Fibroblast of the aortic adventitia (primary cell): ENCODE measurements at places on chromosomes 5 and 9.

- no peak for DNase-seq
Measured at GRCh38 chr5:126715765-126716164, 61.2 kb upstream of the LMNB1 start.

DNA sequence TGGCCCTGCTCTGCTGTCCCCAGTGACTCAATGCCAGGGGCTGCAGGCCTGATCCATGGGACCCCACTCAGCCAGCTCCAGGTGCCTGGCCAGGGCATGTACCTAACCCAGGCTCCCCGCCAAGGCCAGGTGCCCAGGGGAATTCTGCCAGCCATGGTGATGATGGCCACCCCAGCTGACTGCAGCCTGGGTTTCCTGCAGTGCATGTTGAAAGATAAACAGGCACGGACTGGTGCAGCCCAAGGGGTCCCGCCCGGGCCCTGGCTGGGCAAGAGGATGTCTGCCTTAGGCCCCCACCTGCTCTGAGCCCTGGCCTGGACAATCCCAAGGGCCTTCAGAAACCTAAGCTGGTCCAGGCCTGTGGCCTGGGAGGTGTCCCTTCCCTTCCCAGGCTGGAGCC lies 1.2 kb downstream of the ABCA2 start:
- no peak for DNase-seq

DNA sequence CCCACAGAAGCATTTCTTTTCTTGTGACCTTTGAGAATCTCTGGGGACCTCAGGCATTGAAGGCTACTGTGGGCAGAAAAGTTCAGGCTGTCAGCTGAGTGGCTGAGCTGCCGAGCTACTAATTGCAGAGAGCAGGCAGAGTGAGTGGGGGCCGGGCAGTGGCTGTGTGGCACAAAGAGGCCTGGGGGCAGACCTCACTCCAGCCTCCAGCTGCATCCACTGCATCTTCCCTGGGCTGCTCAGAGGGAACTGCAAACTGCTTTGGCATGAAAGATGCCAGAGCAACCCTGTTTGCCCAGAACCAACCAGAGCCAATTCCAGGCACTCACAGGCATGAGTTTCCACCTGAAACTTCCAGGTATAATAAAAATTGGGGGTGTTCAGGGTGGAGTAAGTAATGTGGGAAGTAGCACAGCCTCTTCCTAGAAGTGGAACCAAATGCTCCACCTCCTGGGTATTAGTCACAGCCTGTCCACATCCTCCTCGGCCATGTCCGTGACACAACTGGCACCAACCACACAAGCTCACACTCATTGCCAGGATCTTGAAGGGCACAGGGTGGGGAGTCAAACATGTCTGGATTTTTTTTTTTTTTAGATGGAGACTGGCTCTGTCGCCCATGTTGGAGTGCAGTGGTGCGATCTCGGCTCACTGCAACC lies 548.9 kb downstream of the BNC2 start:
- peak; percentile 66 for DNase-seq

DNA sequence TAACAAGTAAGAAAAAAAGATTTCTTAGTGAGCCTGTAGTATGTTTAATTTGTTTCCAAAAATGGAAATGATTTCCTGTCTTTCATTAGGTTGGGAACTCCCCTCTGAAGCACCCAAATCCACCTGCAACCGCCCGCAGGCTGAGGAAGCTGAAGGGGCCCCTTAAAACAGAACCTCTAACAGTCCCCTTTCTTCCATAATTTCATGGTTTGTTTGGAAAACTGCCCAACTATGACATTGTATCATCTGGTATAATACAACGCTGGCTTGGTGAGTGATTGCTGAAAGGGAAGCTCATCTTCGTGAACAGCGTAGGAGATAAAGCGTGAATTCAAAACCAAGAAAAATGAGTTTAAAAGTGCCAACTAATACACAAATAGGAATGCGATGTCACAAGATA lies 215.5 kb downstream of the FSTL4 start:
- no peak for DNase-seq

DNA sequence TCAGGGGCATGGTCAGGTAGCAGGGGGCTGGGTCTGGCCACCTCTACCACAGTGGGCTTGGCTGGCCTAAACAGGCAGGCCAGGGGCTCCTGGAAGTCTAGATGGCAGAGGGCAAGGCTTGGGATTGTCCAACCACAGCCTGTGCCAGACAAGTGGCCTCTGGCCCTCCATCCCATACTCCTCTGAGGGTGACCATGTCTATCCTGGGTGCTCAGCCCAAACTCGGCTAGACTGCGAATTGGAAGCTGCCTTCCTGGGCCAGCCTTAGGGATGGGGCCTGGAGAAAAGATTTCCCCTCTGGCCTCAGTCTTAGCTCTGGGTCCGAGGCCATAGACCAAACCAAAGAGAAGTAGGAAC lies 110.5 kb downstream of the PHF2 start:
- DNase-seq: no peak

GRCh38 chr9:131255676-131256197 lies 20.6 kb downstream of the FAM78A start:
- DNase-seq: no peak

- no peak for DNase-seq
Measured at GRCh38 chr9:74910036-74910435, 22.3 kb upstream of the TRPM6 start.

DNA sequence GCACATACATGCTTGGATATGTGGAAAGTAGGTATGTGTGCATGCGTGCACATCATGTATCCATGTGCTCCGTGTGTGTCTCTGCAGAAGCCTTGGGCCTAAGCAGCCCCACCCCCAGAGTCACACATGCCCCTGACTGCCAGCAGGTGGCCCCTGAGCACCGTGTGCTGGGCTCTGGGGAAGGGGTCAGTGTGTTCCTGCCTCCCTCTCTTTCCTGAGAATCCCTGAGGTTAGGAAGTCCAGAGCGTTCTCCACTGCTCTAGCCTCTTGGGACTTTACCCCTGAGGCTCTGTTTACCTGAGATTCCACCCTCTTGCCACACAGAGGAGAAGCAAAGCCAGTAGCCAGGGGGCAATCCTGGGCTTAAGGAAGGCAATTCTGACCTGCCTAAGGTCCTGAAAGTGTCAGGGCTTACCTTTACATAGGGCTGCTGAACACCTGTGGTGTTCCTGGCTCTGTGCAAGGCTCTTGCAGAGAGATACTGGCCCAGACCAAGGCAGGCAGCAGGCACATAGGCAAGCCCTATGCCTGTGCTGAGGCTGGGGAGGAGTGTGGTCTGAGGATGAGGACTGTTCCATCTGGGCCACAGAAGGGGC lies 207.3 kb downstream of the TMEM38B start:
- no peak for DNase-seq

DNA sequence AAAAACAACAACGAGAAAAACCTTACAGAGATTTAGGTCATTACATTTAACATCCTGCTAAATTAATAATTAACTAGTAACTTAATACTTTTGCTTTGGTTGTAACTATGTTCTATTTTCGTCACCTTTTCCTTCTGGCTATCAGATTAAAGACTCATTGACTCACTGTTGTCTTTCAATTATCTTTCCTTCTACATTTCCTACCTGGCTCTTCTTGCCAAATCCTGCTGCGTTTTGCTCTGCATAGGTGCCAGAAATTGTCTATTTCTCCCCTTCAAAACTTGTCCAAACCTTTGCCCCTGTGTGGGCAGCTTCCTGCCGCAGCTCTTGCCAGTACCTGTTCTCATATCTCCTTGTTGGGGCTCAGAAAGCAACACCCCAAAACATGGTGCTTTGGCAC lies 235.5 kb upstream of the ZNF608 start:
- DNase-seq: no peak

DNA sequence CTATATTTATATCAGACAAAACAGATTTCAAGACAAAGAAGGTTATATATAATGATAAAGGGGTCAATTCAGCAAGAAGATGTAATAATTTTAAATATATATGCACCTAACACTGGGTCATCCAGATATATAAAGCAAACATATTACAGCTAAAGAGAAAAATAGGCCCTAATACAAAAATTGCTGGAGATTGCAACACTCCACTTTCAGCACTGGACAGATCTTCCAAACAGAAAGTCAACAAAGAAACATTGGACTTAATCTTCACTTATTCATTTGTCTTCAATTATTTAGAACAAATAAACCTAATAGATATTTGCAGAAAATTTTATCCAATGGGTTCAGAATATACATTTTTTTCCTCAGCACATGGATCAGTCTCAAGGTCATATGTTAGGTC lies 45.8 kb downstream of the MEIKIN start:
- DNase-seq: peak; percentile 17

DNA sequence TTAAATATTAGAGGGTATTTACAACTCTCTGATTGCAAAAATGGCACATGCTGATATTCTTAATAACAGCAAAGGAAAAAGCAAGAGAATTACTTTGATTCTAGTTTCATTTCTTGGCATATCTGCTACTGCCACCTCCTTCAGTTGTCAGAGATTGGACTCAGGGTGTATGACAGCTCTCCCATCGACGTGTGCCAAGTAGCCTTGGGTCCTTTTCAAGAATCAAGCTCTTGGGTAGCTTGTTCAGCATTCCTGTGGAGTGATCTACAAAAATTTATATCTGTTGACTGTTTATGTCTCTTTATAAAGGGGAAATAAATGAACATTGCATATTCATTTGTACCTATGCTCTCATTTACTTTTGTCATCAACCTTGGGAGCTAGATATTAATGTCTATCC lies 315.6 kb downstream of the PRR16 start:
- DNase-seq: peak; percentile 54

GRCh38 chr5:83400701-83401100 lies 70.8 kb upstream of the VCAN start:
- DNase-seq: no peak

DNA sequence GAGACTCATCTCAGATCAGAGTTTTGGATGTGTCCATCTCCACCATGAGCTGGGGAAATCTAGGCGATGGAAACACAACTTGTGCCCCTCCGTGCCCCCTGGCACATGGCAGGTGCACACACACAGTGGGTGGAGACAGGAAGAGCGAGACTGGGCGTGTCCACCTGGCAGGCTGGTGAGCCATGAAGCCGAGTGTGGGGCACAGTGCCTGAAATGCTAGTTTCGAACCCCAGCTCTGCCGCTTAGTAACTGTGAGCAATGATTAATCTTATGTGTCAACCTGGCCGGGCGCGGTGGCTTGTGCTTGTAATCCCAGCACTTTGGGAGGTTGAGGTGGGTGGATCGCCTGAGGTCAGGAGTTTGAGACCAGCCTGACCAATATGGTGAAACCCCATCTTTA lies 80.8 kb upstream of the RNU6ATAC start:
- DNase-seq: no peak

- DNase-seq: no peak
Measured at GRCh38 chr5:148807851-148808250, 18.6 kb upstream of the ADRB2 start.

GRCh38 chr5:5466227-5466626 lies 43.8 kb downstream of the ICE1 start:
- no peak for DNase-seq

DNA sequence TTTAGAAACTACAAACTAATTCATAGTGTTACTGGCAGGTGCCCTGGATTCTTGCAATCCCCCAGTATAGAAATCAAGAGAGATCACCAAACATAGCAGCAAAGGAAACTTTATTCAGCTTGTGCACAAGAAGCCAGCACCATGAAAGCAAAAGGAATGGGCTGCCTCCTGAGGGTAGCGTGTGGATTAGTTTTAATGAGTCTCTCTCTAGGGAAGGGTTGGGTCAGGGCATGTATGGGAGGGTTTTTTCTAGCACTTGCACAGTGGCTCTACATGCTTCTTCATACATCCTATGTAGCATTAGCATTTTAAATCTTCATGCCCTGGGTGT lies 38.4 kb downstream of the LYRM7 start:
- DNase-seq: no peak

GRCh38 chr5:83277154-83277553 lies 194.4 kb upstream of the VCAN start:
- no peak for DNase-seq

- DNase-seq: peak; percentile 62
Measured at GRCh38 chr5:125558016-125558415, 811.6 kb upstream of the ZNF608 start.

GRCh38 chr9:19119801-19120440 lies 7.4 kb downstream of the PLIN2 start:
- no peak for DNase-seq
